ENCODE measurements at places on chromosomes 2 and 18.
A peak's percentile ranks its signal among the peaks of the same experiment; 100 is the strongest.

DNA sequence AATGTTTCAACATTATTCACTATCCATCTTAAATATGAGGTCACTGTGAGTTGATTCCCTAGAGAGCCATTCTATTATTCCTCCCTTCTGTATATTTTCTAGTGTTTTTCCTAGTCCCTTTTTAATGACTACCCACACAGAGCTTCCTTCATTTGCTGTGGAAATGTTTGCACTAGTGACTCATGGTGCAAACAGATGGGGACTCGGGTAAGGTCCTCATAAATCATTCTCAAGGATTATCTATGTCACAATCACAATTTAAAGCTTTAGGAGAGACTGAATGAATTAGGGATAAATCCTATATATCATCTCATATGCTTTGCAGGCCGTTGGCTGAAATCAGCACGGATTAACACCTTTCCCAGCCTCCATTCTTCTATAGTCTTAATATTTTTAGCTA is 159.6 kb downstream of the DCC start:
- no peaks in the 10 kb centered on the region for H3K4me1 ChIP-seq
- H3K27me3 ChIP-seq = no peaks in the 10 kb centered on the region
- no peak for DNase-seq
- H3K4me3 ChIP-seq = no peak overlapping the region

GRCh38 chr2:131044757-131045150 is 48.5 kb downstream of the FAM168B start:
- no peak for DNase-seq
- H3K27ac ChIP-seq = no peak overlapping the region
- peaks cover 39% of the 10 kb centered on the region for H3K4me1 ChIP-seq
- H3K36me3 ChIP-seq = peaks cover 91% of the 10 kb centered on the region
- no peak overlapping the region for H3K4me3 ChIP-seq
- H3K27me3 ChIP-seq = no peaks in the 10 kb centered on the region

- H3K27me3 ChIP-seq = no peaks in the 10 kb centered on the region
- H3K4me1 ChIP-seq = peaks cover 87% of the 10 kb centered on the region
- peaks cover 68% of the 10 kb centered on the region for H3K36me3 ChIP-seq
- H3K27ac ChIP-seq = peak overlapping the region; percentile 81
- DNase-seq = no peak
Observed at GRCh38 chr2:47070920-47071824, 83.9 kb downstream of the STPG4 start.

- no peak for DNase-seq
- H3K4me3 ChIP-seq = no peak overlapping the region
- H3K4me1 ChIP-seq = no peaks in the 10 kb centered on the region
- no peaks in the 10 kb centered on the region for H3K36me3 ChIP-seq
Observed at GRCh38 chr18:56984731-56985130, 162.2 kb upstream of the BOD1L2 start.

GRCh38 chr18:65942854-65943253 is 192.0 kb downstream of the CDH7 start:
- no peaks in the 10 kb centered on the region for H3K36me3 ChIP-seq
- H3K27ac ChIP-seq = no peak overlapping the region
- H3K4me1 ChIP-seq = no peaks in the 10 kb centered on the region
- DNase-seq = no peak

GRCh38 chr2:159936471-159936870 is 125.9 kb downstream of the PLA2R1 start:
- no peaks in the 10 kb centered on the region for H3K4me1 ChIP-seq
- no peak overlapping the region for H3K27ac ChIP-seq
- H3K27me3 ChIP-seq = no peaks in the 10 kb centered on the region
- no peak overlapping the region for H3K4me3 ChIP-seq
- DNase-seq = no peak
